Kidney (tissue), 22 donors: ENCODE measurements at places on chromosomes 7 and 10. TPM values are rescaled to one million over a fixed set of nuclear protein-coding genes. Genes with fewer than 3 reads are reported as not detected.

The CYCS gene
- 94.3 TPM for total RNA-seq

The PPP1R17 gene
- not detected for total RNA-seq

The PRXL2A gene
- total RNA-seq, result 69.4 TPM

The DPCD gene
- total RNA-seq, result 26.4 TPM

The SLC13A1 gene
- 10.1 TPM for total RNA-seq

The XPNPEP1 gene
- 62.4 TPM for total RNA-seq

The SPDYE8 gene
- not detected for total RNA-seq

DNA sequence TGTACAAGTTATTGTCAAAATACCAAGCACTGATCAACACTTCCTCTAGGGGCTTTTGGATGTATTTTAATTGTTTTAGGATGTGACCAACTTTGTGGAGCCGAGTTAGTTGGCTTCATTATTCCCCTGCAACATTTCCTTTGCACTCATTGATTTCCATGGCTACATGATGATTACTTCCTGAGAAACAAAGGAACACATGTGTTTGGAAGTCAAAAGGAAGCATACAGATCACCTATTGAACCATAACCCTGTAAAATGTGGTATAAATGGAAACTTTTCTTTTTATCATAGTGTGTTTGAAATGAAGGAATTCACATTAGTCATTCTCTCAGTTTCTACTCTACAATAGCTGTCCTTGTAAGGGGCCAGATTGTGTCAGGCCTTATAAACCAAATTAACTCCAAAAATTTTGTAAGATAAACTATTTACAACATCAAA lies 32.2 kb upstream of the EXOC6 start:
- no peak for DNase-seq

DNA sequence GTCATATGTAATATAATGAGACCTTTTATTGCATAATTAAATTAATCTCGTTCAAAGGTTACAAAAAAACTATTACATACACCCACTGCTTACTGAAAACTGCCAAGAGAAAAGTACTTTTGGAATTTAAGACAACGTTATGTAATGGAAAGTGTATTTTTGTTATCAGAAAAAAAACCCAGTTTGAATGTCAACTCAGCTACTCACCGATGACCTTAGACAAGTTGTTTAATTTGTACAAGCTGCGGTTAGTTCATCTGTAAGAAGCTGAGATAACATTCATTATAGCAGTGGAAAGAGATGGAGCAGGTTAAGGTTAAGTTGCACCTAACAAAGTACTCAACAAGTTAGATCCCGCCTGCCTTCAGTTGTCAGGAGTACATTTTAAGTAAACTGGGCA lies 1.1 kb downstream of the PSMA2 start:
- no peak for DNase-seq

GRCh38 chr10:126849646-126850045 lies 55.6 kb upstream of the DOCK1 start:
- DNase-seq, result no peak

- no peak for DNase-seq
These were observed 544.4 kb downstream of the DNAJB6 start for GRCh38 chr7:157881048-157881771.

GRCh38 chr10:42938351-42938750 lies 138.5 kb upstream of the RET start:
- DNase-seq, result peak; percentile 43

- DNase-seq, result no peak
These were observed 4.8 kb upstream of the AASS start for GRCh38 chr7:122148878-122149277.

DNA sequence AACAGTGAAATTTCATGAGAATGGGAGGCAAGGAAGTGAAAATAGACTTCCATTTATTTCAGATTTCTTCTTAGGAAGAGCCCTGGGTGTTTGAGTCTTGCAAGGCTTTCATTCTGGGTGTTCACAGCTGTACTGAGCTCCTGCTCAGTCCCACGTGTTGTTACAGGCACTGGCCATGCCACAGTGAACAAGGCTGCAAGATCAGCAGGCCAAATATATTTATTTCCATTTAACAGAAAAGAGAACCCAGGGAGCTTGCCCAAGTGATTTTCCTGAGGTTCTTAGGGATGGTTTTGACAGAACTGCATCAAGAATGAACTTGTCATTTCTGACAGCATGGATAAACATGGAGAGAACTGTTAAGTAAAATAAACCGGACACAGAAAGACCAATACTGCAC lies 54.5 kb upstream of the CD36 start:
- no peak for DNase-seq

- no peak for DNase-seq
These were observed 14.8 kb downstream of the KIF5B start for GRCh38 chr10:32041290-32042028.

- no peak for DNase-seq
These were observed 335.9 kb downstream of the XPNPEP1 start for GRCh38 chr10:109587366-109587765.

- no peak for DNase-seq
These were observed 21.6 kb downstream of the SEMA3D start for GRCh38 chr7:85165263-85165662.

GRCh38 chr10:24550680-24551079 lies 173.0 kb downstream of the ARHGAP21 start:
- DNase-seq, result no peak

DNA sequence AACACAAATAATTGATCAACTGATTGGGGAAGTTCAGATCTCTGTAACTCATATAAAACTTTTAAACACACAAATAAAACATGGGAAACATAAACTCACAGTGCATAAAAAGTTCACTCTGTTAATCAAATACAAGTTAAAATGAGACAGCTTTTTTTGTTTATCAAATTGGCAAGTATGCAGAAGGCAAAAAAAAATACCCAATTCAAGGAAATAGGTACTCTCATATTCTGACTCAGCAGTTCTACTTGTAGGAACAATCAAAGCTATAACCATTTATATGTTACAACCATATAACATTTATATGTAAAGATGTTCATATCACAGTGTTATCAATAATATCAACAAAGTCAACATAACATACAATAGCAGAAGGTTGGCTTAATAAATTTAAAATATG lies 102.0 kb downstream of the CNOT4 start:
- no peak for DNase-seq

DNA sequence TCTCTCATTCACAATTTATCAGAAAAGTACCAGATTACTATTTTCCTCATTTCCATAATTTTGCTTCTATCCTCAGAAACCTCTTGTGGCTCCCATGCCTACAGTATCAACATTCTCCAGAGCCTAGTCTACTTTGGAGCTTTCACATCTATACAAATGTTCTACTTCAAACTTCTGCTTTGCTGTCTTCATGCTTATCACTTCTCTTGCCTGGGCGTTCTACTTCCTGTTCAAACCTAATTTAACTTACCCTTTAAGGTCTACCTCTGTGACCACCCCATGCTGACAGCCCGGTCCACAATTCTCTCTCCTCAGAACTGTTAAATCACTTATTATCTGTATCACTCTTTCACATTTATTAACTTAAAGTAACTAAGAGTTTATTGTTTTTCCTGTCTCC lies 6.1 kb upstream of the PTPN12 start:
- DNase-seq, result no peak

DNA sequence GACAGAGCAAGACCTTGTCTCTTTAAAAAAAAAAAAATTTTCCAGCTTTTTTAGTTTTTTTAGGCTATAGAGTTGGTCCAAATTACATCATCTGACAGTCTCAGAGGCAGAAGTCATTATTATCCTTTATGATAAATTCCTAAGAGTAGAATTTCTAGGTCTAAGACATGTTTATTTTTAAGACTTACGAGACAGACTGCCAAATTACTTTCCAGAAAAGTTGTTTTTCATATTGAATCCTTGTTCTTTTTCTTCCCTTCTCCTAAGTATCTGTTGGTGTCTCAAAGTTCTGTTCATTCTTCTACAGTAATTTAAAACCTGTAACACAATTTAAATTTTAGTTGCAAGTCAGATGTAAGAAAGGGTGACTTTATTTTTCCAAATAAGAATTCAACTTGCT lies 421.4 kb downstream of the GALNT17 start:
- DNase-seq, result no peak

- no peak for DNase-seq
These were observed 11.1 kb downstream of the PRLHR start for GRCh38 chr10:118584181-118584954.

DNA sequence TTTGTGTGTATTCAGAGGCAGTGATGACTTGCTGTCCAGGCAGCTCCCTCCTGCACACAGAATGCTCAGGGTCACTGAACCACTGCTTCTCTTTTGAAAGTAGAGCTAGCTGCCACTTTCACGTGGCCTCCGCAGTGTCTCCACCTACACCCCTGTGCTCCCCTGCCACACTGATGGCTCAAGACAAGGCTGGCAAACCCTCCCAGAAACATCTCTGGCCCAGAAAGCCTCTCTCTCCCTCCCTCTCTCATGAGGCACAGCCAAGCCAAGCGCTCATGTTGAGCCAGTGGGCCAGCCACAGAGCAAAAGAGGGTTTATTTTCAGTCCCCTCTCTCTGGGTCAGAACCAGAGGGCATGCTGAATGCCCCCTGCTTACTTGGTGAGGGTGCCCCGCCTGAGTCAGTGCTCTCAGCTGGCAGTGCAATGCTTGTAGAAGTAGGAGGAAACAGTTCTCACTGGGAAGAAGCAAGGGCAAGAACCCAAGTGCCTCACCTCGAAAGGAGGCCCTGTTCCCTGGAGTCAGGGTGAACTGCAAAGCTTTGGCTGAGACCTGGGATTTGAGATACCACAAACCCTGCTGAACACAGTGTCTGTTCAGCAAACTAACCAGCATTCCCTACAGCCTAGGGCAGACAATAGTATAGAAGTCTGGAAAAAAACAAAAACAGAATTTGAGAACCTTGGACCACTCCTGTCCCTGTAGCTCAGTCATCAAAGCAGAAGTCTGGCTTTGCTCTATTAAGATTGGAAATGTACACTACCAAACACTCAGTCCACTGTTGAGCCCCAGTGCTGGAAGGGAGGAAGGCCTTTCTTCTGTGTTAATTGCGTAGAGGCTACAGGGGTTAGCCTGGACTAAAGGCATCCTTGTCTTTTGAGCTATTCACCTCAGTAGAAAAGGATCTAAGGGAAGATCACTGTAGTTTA lies 15.8 kb downstream of the SCD start:
- no peak for DNase-seq

GRCh38 chr7:129948338-129948737 lies 4.4 kb downstream of the UBE2H start:
- DNase-seq, result no peak

- no peak for DNase-seq
These were observed 102.5 kb downstream of the FGFR2 start for GRCh38 chr10:121495719-121496118.

GRCh38 chr10:119268871-119269506 lies 61.6 kb downstream of the GRK5 start:
- no peak for DNase-seq

- DNase-seq, result no peak
These were observed 14.5 kb downstream of the PALD1 start for GRCh38 chr10:70492786-70493659.

- DNase-seq, result no peak
These were observed 322.7 kb downstream of the CRPPA start for GRCh38 chr7:16098585-16099179.
